ENCODE measurements at places on chromosomes 6 and 20. TPM values are rescaled to one million over a fixed set of nuclear protein-coding genes. Genes with fewer than 3 reads are reported as not detected.

Gene NSFL1C
- 66.0 TPM for total RNA-seq

Gene ESR1
- total RNA-seq = 1.6 TPM

DNA sequence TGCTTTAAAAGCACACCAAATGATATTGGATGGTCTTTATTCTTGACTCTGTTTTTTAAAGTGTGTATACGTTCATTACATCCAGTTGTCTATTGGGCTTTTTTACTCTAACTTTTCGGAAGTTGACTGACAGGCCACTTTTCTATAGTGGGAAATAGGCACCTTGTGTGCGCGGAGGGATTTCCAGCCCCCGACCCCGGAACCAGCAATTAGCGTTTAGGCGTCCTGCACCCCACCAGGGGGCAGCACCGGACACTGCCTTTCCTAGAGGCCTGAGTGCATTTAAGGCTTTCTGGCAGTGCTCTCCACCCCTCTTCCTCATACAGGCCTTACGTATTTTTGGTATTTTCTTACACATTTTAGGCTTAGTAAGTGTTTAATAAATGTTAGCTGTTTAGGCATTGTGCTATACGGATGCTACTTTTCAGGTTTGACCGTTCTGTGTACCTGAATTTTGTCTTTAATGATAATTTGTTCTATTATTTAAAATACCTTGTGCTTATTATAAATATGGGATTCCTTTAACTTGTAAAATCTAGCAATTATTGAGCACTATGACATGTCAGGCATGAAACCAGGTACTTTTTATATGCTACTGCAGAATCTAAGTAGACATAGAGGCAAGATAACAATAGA lies 231.8 kb downstream of the BCKDHB start:
- peak; percentile 71 for DNase-seq

Gene METTL24
- 0.33 TPM for total RNA-seq

DNA sequence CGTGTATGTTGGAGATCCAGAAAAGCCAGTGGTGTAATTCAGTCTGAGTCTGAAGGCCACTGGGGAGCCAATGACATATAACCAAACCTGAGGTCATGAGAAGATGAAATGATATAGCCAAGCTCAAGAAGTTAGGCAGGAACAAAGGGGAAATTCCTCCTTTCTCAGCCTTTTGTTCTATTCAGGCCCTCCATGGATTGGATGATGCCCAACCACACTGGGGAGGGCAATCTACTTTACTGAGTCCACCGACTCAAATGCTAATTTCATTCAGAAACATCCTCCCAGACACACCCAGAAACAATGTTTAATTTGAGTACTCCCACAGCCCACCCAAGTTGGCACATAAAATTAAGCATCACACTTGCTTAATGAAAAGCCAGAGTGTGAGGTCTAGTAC lies 183.6 kb downstream of the GJA1 start:
- no peak for DNase-seq

DNA sequence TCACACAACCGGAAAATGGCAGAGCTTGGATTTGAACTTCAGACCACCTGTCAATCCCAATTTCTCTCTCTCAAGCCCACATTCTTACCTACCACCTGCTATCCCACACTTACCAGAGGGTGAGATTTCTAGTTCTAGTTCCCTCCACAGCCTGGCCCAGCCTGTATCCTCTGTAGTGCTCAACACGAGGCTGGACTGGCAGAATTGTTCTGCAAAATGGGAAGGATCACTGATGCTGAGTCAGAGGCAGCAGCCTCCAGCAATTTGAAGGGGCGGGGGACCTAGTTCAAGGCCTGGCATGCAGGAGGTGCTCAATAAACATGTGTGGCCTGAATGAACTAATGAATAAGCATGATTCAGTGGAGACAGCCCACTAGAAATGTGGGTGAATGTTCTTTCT lies 53.6 kb upstream of the TTPAL start:
- DNase-seq = no peak

DNA sequence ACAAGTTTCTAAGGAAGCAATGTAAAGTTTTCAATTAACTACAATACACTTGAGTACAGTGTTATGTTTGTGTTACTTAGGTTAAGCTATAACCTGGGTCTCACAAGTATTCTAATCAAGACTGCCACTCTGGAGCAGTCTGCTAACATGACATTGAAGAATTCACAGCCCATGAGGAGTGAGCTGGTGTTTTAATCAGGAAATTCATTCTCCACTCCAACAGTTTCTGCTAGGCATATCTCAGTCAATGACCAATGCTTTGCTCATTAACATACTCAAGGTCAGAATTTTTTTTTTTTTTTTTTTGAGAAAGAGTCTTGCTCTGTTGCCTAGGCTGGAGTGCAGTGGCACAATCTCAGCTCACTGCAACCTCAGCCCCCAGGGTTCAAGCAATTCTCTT lies 59.6 kb upstream of the SAMHD1 start:
- no peak for DNase-seq

Gene HLA-DQB1
- total RNA-seq = 27.5 TPM

DNA sequence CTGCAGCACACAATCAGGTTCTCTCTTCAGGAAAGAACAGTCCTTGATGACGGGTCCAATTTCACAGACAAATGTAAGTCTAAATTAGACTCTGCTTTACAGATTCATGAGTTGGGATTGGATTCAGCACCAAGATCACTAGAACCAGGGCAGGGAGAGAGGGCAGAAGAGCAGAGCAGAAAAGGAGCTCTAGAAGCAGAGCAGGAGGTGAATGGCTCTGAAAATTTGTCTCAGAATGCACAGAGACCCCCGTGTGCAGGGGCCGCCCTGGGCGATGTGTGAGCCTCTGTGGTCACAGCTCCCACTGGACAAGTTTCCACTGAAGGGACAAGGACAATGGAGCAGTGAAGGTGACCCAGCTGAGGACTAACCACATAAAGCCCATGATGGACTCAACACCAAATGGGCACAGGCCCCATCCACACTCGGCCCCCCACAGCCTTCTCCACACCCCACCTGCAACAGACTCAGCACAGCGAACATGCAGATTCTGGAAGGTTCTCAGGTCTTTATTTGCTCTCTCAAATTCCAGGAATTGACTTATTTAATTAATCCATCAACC lies 3.5 kb downstream of the HLA-B start:
- no peak for DNase-seq

GRCh38 chr6:96888745-96889144 lies 8.9 kb downstream of the NDUFAF4 start:
- DNase-seq = no peak

All from CD8-positive, alpha-beta T cell (primary cell).